ENCODE measurements at places on chromosomes 5 and 9. TPM values are rescaled to one million over a fixed set of nuclear protein-coding genes. Genes with fewer than 3 reads are reported as not detected.

Gene SLC34A1
- total RNA-seq = not detected

Gene C5orf52
- not detected for total RNA-seq

Gene FAM153A
- total RNA-seq = not detected

Gene C5orf46
- not detected for total RNA-seq

Gene AGXT2
- not detected for total RNA-seq

Gene SH3PXD2B
- total RNA-seq = 20.9 TPM

All from dermis lymphatic vessel endothelial cell (primary cell).